ENCODE measurements at places on chromosomes 3 and 15.
A peak's percentile ranks its signal among the peaks of the same experiment; 100 is the strongest.

DNA sequence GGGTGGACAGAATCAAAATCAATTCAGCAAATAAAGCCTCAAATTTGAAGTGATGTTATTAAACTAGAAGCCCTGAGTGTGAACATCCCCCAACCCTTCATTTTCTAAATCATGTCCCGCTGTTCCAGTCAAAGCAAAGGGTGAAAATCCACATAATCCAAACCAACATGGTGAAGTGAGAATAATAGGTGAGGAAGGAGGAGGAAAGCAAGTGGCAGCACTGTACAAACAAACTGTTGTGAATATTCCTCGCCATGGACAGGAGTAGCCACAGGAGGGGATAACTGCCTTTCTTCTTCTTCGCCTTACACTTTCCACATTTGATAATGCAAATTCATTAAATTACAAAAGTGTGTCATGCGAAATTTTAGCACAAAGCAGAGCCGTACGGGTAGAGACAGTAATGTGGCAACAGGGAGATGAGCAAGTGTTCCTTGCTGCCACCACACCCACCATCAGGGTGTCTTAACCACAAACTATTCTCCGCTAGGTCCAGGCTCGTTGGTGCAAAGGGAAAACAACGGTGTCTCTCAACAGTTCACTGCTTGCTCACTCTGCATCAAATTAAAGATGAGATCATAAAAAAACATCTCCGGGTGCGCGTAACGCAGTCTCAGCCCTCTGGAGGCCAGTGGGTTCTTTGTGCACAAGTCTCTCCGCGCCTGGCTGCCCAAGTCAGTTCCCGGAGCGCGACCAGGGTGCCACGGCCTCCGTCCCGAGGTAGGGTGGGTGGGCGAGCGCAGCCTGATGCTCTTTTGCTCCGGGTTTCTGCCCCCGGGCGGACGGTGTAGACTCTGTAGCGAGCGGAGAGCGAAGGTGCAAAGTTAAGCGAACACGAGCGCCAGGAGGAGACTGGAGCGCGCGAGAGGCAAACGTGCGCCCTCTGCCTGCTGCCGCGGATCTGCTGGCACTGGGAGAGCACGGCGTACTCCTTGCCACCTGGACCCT lies 6.7 kb downstream of the EPHA3 start:
- no peaks in the 10 kb centered on the region for H3K36me3 ChIP-seq
- H3K27ac ChIP-seq, result no peak overlapping the region
- H3K27me3 ChIP-seq, result no peaks in the 10 kb centered on the region
- peak; percentile 62 for DNase-seq

DNA sequence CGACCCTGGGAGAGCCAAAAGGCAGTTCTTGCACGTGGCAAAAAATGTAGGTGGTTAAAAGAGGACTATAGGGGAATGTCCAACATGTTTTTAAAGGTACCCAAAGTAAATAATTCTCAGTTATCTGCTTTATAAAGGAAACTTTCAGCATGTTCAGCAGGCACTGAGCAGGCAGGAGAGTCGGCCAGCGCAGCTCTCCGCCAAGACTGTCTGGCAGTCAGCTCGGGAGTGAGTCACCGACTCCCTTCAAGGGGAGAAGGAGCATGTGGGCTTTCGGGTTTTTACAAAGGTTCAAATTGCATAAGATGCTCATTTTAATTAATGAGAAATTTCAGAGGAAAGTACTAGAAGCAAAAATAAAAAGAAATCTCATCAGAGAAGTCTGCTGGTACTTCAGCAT lies 7.0 kb downstream of the GABRA5 start:
- no peak for DNase-seq
- no peaks in the 10 kb centered on the region for H3K27me3 ChIP-seq
- H3K27ac ChIP-seq, result no peak overlapping the region
- no peak overlapping the region for H3K4me3 ChIP-seq
- no peaks in the 10 kb centered on the region for H3K36me3 ChIP-seq
- no peaks in the 10 kb centered on the region for H3K4me1 ChIP-seq

- no peaks in the 10 kb centered on the region for H3K36me3 ChIP-seq
- no peaks in the 10 kb centered on the region for H3K4me1 ChIP-seq
- no peak overlapping the region for H3K27ac ChIP-seq
- DNase-seq, result no peak
Observed at GRCh38 chr3:46987743-46988401, 8.4 kb downstream of the NBEAL2 start.

DNA sequence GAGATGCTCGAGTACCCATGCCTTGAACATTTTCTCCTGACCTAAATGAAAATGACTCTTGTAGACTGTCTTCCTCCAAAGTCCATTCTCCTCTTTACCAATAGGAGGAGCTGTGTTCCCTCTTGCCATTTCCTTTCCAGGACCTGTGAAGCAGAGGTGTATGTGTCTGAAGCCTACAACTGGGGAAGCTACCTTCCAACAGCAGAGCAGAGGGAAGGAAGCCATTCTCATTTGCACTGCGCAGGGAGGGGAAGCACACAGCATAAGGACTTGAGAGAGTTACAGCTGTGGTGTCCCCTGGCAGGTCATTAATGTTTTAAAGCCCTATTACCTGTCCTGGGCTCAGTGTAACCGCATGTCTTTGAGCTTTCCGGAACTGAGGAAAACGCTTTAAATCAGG lies 38.7 kb downstream of the HSPBAP1 start:
- H3K27me3 ChIP-seq, result no peaks in the 10 kb centered on the region
- H3K4me3 ChIP-seq, result no peak overlapping the region
- H3K4me1 ChIP-seq, result peaks cover 2% of the 10 kb centered on the region
- H3K36me3 ChIP-seq, result no peaks in the 10 kb centered on the region
- H3K27ac ChIP-seq, result no peak overlapping the region
